Activated CD4-positive, CD25-positive, alpha-beta regulatory T cell treated with anti-CD3 and anti-CD28 coated beads, Interleukin-2, amount 50 U/mL, for 16 hours (primary cell): ENCODE measurements at places on chromosomes 2 and 18.

DNA sequence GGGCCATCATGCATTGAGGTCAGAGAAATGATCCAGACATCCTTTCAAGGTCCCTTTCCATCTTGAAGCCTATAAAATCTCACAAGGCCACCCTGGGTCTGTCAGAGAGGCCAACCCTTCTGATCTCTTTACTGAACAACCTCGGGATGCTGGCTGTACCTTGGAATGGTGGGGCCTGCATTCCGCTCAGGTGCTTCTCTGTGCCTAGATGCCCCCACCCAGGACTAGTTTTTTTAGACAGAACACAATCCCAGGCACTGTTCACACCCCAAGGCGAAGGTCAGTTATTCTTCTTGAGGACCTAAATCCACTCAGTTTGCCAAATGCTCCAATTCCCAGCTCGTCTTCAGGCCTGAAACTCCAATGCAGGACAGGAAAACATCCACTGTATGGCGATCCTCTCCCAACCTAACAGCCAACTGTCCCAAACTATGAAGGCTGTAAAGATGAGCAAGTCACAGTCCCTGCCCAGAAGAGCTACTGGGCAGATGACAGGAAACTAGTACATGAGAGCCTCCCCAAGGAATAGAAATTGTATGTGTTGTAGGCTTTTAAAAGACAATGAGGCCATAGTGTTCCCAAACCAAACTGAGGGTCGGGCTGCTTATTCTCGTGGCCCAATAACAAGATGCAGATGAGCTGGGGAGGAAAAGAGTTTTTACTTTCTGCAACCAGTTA, 154.4 kb upstream of the ACAA2 start:
- DNase-seq, result no peak

DNA sequence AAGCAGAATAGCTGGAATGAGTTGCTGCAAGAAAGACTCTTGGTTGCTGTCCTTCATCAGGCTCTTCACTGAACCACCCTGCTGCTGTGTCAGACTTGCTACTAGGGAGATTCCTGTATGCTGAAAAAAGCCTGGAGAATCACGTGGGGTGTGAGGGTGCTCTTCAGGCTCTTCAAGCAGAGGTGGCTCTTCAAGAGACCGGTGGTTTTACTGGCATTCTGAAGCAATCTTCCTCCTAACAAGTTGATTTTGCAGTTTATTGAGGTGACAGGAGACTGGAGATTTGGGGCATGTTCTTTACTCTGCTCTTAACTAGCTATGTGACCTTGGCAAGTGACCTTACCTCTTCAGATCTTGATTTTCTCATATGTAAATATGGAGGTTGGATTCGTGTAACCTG, 14.1 kb downstream of the TMEM178A start:
- no peak for DNase-seq

DNA sequence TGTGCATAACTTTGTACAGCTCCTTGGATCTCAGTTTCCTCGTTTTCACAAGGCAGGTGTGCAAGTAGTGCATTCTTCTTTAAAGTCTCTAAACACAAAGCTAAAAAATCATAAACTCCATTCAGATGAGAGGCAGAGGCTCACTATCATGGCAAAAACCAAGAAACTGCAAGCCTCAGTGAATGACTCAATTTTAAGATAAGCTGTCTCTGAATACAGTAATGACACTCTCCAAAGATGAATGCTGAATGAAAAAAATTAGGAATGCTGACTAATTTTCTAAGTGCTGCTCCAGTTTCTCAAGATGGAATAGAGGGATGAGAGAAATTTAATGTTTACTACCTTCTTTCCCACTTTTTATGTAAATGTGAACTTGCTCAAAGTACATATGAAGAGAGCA, 17.2 kb downstream of the B4GALT6 start:
- DNase-seq, result no peak

GRCh38 chr2:185185044-185185443, 553.6 kb upstream of the FSIP2 start:
- no peak for DNase-seq

GRCh38 chr2:177344316-177344715, 48.3 kb upstream of the AGPS start:
- DNase-seq, result no peak

DNA sequence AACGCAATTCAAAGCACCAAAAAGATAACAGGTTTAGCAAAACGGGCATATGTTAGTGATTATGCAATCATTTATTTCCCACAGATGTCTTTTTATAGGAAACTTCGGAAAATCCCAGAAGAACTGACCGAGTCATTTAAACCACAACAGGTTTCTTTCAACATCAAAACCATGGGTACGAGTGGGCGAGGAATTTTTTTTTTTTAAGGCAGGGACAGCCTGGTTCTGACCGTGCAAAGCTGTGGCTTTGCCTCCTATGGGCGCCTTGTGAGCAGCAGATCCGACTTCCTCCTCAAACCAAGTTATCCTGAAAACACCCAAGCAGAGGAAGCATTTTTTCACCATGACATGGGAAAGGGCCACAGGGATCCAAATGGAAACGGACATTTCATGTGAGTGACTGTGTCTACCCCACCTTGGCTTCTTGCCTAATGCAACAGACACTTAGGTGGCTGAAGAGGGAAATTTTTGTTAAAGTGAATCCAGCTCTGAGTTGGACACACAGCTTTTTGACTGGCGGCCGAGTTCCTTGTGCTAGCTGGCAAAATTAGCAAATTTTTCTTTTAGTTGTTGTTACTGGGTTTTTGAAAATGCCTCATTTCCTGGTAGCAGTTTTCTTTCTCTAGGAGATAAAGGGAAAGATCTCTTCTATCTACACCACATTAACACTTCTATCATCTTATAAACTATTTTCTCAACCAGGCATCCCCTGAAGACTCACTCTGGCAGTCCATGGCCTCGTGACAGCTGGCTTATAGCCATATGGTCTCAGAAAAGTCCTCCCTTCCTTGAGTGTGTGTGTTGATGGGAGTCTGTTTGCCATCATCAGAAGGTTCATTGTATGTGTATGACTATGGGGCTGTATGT, 487.4 kb upstream of the ZEB2 start:
- no peak for DNase-seq

DNA sequence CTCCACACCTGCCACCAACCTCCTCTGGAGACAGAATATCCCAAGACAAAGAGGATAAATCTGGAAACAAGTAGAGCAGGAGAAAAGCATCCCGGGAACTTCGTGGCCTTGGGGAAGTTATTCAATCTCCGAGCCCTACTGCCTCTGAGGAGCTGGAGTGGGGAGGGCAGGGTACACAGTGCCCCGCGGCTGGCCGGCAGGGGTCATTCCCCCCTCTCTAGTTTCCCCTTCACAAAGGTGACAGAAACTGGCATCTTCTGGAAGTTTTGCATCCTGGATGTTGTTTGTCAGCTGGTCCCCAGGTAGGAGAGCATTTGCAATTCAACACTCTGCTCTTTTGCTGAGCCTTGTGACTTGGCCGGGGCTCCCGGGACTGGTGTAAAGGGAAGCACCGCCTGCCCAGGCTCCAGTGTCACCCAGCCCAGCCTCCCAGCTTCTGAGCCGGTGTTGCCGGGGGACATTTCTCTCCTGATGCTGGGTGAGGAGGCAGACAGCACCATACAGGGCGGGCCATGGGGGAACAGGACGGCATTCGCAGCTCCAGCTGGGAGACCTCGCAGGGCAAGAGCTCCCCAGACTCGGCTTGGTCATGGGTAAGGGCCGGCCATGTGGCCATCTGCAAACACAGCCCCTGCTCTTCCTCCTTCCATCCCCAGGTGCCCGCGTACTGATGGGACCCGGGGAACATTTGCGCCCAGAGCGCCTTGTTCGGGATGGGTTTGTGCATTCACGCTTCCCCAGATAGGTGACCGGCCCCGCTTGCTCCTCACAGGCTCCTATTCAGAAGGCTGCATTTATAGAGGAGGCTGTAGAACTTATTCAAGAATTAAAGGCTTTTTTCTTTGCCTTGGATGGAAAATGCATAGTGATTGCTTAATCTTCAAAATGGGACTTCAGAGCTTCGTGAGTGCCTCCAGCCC, 7.4 kb upstream of the NTSR2 start:
- DNase-seq, result no peak

DNA sequence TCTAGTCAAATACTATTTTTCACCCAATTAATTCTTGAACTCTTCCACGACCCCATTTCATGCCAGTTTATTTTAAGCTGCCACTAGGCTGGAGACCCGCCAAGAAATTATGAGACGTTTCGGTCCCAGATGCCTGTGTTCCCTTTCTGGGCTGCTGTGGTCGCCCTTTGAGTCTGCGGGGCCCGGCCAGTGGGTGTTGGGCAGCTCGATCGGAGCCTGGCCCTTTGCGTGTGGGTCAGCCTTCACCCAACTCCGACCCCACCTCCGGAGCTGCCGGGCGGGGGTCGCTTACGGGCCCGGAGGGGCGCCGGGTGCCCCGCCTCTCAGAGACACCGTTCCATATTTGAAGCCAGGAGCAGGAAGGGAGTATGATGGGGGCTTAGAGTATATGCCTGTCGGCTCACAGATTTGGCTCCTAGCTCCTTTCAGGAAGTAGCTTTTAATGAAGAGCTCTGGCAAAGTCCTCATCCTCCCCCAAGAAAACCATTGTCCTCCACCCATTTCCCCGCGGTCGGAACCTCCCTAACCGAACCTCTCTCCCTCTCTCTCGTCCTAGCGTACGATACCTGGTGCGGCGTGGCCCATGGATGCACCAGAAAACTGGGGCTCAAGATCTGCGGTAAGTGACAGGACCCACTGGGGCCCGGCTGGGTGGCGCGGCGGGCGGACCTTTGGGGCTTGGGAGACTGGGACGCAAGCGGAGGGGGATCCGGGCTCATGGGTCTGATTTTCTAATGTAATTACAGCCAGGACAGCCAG, 5.0 kb downstream of the GAD1 start:
- DNase-seq, result no peak

GRCh38 chr18:61435064-61435652, 101.9 kb downstream of the CDH20 start:
- no peak for DNase-seq

DNA sequence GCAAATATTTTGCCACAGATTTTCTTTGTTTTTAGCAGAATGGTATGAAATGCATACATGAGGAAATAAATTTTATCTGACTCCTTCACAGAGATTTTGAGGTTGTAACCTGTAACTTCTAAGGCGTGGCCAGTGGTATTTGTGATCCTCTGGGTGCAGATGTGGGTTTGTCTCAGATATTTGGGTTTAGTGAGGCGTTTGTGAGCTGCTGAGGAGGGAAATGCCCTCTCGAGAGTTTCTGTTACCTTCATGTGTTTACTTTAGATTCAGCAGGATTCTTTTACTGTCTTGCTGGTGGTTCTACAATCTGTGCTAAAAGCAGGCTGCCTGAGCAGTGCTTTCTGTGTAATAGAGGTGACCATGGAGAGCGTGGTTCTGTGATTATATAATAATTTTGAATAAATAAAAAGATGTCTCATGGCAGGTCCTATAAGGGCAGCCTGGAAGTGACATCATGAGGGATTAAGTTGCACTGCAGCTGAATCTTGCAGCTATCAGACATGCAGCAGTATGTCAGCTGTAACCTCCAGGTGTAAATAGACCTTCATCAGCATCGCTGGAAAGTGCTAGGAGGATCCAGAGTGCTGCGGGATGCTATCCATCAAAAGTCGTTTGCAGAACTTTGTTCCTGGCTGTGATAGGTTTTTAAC, 34.1 kb downstream of the TANC1 start:
- DNase-seq, result no peak

GRCh38 chr18:46346896-46347630, 242.9 kb downstream of the HAUS1 start:
- no peak for DNase-seq

DNA sequence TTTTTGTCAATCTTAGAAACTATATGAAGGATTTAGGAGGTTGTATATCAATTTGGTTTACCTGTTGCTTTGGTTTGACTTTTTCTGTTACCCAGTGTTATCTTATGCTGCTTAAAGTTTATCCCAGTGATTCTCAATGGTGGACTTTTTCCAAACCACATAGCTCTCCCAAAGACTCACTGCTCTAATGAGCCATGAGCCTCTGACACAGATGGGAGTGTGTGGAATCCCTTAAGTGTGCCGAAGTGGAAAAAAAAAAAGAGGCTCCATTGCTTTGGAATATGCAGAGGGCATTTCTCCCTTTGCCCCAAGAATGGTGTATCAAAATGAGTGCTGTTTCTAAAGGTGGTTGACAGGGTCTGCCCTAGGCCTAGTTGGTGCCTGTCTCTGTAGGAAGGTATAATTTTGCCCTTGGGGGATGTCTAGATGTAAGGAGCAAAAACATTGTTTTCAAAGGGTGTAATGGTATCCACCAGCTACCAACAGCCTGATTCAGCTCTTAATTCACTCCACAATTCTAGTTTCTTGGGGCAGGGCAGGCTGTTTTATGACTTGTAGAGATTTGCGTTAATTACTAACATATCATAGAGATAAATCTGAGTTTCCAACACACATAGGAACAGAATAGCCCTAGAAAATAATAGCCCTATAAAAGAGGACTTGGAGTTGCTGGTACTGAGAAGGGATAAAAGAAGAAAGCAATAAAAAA, 64.3 kb upstream of the CYP26B1 start:
- DNase-seq, result no peak

DNA sequence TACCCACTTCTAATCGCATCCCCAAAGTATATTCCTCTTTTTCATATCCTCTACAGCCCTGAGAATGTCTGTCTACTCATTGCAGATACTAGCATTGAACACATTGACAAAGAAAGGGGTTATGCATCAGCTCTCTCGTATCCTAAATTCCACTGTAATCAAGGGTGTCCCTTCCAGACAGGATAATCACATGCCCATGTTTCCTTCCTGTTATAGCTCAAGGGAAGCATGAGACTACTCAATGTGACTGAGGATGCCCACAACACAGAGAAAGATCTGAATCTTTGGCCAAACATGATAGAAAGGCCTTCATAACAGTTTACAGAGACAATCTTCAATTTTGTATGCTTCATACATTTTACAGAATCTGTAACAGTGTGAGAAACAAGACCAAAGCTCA, 69.2 kb downstream of the HIBCH start:
- DNase-seq, result no peak

DNA sequence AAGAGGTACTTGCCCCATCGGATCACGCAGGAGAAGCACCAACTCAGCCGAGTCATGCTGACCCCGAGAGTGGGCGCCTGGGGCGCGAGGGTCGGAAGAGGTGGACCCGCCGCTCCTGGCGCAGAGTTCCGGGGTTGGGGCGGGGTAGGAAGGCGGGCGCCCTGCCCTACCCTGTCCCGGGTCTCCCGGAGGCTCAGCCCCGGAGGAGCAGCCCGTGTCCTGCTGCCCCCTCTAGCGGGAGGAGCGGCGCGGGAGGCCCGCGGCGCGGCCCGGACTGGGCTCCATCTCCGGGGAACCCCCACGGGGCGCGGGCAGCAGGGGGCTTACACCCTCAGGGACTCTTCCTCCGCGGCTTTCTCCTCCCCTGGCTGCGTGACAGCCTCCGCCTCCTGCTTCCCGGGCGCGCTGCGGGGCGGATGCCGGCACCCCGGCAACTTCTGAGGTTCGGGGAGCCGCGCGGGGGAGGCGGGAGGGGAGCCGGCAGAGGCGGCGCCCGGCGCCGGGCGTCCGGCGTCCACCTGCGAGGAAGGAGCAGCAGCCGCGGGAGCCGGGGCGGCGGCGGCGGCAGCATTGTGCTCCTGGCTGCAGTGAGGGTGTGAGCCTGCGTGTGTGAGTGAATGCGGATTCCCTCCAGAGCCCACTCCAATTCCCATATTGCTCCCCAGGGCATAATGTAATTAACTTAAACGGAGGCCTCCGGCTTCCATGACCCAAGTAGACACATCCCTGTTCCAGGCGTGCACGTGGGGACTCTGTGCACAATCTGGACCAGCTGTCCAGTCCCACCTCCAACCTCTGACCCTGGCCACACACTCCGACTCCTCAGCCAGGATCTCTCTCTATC, 7.6 kb upstream of the TNS1 start:
- DNase-seq, result no peak
